ENCODE measurements at places on chromosomes 4 and X.

DNA sequence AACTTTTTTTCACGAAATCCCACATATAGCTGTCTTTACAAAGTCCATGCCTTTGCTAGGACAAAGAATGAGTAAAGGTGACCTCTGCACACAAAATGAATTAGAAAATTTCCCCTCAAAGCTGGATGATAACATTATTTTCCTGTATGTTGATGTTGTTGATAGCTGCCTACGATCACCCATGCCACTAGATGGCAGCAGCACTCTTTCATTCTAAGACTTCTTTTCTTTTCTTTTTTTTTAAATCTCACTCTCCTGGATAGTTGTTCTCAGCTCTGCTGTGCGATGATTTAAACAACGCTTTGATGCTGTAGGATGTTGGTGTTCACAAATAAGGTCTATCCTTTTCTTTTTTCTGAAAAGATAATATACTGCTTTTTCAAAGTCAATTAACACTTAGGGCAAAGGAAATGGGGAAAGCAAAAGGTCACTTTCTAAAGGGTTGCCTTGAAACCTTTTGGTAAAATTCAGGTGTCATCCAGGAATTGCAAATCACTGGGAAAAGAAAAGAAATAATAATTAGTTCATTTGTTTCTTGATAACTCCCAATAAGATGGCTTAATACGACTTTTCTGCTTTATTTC lies 266.8 kb downstream of the C4orf33 start:
- DNase-seq = peak; percentile 12

GRCh38 chr4:141021397-141022110 lies 111.7 kb downstream of the RNF150 start:
- DNase-seq = no peak

GRCh38 chrX:11016728-11017127 lies 94.4 kb upstream of the HCCS start:
- no peak for DNase-seq

DNA sequence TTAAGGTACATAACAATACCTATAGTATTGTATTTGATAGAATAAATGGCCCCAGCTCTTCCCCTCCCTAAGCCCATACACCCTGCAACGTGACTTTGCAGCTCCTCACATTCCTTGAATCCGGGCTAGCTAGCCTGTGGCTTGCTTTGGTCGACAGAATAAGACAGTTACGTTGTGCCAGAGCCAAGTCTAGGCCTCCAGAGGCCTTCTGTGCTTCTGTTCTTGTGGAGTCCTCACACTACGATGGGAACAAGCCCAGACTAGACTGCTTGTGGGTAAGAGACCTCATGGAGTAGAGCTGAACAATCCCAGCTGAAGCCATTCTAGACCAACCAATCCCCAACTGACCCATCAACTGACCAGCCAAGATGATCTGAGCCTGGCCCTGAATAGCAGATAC lies 102.4 kb upstream of the PLAC1 start:
- no peak for DNase-seq

GRCh38 chr4:145481942-145482208 lies 222 bp downstream of the SMAD1 start:
- no peak for DNase-seq

GRCh38 chr4:20403290-20403689 lies 151.6 kb downstream of the SLIT2 start:
- DNase-seq = no peak

GRCh38 chrX:103101299-103102042 lies 8.5 kb upstream of the NXF3 start:
- no peak for DNase-seq

- no peak for DNase-seq
These were observed 55.7 kb upstream of the CLDN34 start for GRCh38 chrX:9911487-9911886.

- no peak for DNase-seq
These were observed 12.3 kb upstream of the XPNPEP2 start for GRCh38 chrX:129726307-129727111.

GRCh38 chrX:112380541-112381278 lies 298.1 kb upstream of the TRPC5 start:
- DNase-seq = no peak

- DNase-seq = no peak
These were observed 31.5 kb upstream of the PTTG2 start for GRCh38 chr4:37928426-37929416.

DNA sequence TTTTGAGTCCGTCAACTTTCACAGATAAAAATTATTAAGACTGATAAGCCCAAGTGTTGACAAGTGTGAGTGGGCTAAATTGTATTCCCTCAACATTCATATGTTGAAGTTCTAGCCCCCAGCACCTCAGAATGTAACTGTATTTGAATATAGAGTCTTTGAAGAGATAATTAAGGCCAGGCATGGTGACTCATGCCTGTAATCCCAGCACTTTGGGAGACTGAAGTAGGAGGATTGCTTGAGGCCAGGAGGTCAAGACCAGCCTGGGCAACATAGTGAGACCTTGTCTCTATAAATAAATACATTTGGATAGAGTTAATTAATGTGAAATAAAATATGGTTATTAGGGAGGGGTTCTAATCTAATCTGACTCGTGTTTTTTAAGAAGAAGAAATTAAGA lies 29.7 kb upstream of the SLC25A4 start:
- no peak for DNase-seq

- DNase-seq = no peak
These were observed 194.7 kb downstream of the RAB28 start for GRCh38 chr4:13289391-13289790.

DNA sequence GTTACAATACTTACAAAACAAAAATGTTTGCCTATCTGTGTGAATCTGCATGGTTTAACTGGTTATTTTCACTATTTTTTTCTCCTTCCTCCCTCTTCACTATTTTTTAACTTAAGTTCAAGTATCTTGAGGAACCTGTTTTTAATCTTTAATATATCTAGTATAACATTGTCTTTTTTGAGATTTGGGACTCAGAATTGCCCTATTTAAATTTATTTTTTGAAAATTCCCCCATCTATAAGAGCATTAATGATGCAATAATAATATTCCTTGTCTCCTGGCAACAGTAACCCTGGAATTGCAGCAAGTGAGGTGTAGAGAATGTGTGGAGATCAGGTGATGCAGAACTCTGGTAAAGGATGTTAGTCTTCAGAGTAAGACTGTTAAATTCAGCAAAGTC lies at the start of gene TENT5D:
Gene TENT5D, plus strand, starts transcription at position 301 of the 400 bp plus-strand sequence. CDS start 22,093 bp downstream, outside the sequence.
- no peak for DNase-seq

GRCh38 chr4:91092398-91092980 lies 965.3 kb downstream of the CCSER1 start:
- DNase-seq = no peak

- DNase-seq = no peak
These were observed 236.7 kb downstream of the PRDM5 start for GRCh38 chr4:120685756-120686278.
